ENCODE measurements at places on chromosomes 12 and 14.

DNA sequence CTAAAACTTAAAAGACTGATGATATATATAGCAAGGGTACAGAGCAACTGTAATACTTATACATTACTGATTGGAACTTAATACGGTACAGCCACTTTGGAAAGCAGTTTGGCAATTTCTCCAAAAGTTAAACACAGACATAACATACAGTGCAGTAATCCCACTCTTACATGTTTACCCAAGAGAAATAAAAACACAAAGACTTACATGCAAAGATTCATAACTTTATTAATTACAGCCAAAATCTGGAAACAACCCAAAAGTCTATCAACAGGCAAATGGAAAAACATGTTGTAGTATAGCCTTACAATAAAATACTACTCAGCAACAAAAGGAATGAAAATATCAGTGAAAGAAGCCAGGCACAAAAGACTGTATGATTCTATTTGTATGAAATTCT lies 84.6 kb downstream of the GARIN6 start:
- no peak for DNase-seq

GRCh38 chr14:46248001-46248630 lies 403.5 kb downstream of the RPL10L start:
- DNase-seq, result no peak

DNA sequence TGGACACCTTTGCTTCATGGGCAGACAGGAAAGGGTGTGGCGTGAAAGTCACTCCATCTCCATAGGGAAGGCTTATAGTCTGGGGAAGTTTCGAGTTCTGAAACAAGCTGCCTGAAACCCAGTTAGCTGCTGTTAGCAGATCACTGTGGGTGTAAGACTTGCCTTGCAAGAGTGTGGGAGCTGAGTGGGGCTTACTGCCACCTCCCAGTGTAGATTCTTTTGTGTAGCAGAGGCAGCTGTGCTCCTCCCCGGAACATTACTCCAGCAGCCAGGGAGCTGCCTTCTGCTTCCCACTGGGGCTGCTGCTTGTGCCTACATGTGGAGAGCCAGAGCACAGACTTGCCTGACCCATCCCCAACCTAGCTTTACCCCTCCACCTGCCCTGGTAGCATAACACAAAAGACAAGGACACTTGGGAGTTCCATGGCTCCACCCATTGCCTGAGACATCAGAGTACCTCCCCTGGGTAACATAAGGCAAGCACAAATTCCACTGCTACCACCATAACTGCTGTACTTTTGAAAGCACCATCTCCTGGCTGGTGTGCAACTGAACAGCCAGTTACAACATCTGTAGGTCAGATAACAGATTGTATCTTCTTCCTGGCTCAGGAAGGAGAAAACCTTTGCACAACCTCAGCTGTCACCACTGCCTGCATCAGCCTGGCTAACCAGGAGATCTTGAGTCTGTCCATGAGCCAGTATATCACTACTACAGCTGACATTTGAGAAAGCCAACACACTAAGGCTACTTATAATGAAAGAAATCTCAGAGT lies 69.5 kb downstream of the ADAMTS20 start:
- no peak for DNase-seq

GRCh38 chr14:99436247-99437180 lies 44.1 kb downstream of the SETD3 start:
- no peak for DNase-seq

DNA sequence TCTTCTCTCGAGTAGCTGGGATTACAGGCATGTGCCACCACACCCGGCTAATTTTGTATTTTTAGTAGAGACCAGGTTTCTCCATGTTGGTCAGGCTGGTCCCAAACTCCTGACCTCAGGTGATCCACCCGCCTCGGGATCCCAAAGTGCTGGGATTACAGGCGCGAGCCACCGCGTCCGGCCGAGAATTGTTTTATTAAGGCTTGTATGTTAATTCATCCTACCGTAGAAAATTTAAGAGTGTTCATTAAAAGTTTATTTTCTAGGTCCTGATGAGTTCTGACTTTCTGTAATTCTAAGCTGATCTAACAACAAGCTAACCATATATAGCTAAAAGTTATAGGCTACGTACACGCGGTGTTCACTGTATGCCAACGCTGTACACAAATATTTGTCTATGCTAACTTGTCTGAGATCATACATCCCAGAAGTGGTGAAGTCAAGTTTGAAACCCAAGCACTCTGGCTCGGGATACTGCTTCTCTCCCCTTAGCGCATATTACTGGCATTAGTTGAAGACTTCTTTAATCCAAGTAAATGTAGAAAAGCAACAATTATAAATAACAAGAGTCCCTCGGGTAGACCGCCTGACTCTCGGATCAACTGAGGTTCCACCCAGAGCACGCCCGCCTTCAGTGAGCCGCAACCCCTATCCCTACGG lies 570 bp upstream of the MRPS35 start:
- no peak for DNase-seq

DNA sequence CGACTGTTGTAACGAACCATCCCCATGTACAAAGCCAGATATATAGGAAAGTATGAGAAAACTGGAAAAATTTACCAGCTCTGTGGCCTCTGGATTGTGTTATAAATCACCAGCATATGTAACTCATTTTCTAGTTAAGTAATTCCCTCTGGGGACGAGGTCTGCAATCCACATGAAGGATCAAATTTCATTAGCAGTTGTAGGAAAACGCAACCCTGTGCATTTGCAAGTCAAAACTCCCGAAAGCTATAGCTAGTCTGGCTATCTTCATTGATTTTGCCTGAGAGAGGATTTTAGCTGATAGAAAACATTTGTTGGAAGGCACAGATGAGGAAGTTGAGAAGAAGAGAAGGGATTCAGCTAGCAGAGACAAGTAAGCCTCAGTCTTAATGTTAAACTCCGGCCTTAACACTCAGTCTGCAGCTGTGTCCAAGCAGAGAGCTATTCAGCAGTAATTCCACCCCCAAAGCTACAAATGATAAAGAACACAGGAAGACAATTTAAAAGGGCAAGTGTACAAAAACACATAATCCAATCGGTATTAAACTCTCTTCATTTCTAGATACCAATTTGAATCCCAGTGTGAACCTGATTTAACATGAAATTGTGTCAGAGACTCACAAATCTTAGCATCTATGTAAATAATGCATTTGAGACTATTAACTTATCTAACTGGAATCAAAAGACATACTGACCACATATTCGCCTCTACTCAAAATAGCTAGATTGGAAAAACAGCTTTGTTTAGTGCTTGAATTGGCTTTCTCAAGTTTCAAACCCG lies 54.2 kb upstream of the CERS5 start:
- no peak for DNase-seq

DNA sequence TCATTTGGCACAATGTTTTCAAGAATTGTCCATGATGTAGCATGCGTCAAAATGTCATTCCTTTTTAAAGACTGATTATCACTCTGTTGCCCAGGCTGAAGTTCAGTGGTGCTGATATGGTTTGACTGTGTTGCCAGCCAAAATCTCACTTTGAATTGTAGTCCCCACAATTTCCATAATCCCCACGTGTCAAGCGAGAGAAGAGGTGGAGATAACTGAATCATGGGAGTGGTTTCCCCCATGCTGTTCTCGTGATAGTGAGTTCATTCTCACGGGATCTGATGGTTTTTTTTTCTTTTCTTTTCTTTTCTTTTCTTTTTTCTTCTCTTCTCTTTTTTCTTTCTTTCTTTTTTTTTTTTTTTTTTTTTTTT lies 21.8 kb upstream of the LRRK2 start:
- no peak for DNase-seq

DNA sequence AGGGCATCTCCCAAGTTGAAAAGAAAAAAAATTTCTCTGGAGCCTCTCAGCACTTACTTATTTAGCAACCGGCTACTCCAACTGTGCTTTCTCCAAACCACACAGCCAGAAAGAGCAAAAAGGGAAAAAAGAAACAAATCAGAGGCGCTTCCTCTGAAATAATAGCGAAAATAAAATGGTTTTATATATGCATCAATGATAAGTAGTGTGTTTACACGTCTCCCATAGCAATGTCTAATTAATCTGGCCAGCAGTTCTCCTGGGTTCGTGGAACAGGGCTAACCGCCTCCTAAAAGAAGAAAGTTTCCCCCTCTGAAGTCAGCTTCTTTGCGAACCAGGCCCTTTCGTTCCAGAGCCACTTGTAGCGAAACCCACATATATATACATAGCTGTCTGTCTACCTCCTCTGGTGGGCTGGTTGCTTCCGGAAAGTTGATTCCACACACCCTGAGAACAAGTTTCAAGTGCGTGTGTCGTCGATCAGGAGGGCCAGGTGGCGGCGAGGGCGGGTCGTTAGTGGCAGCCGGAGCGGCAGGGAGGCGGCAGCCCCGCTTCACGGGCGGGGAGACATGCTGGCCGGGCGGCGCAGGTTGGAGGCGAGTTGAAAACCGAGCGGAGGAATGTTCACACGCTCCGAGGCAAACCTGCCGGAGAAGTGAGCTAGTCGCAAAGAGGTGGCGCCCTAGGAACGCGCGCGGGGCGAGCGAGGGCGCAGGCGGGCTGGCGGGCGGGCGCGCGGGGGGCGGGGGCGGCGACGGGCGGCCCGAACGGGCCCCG lies 2.7 kb downstream of the PTHLH start:
- peak; percentile 79 for DNase-seq

DNA sequence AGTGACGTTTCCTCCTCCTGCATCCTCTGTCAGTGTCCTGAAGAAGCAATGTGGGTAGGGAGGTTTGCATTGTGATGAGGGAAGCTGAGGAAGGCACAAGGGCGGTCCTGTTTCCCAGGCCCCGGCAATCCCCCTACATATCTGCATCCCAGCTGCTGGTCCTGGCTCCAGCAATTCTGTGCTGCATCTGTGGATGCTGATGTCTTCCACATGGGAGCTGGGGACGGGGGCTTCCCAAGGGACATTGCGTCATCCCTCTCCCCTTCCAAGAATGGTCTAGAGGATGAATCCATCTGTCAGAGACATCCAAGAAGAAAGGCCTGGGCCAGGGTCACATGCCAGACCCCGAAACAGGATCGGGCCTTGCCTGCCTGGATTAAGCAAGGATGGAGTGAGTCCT lies 52.1 kb downstream of the TSPAN11 start:
- DNase-seq, result no peak

DNA sequence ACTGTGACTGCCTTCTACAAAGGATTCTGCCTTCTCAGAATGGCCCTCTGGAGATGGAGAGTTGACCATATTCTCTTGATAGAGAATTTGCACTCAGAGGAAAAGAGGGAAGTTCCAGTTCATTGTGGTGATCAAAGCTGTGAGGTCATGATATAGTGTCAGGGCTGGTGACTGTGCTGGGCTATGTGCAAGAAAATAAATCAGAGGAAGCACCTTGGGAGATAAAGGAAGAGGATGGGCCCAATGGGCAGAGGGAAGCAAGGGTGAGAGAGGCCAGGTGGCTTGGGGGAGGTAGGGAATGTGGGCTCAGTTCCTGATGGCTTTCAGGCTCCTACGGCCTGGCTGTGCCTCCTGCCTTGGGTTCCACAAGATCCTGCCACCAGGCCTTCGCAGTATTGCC lies 145.8 kb downstream of the SLC8A3 start:
- no peak for DNase-seq

DNA sequence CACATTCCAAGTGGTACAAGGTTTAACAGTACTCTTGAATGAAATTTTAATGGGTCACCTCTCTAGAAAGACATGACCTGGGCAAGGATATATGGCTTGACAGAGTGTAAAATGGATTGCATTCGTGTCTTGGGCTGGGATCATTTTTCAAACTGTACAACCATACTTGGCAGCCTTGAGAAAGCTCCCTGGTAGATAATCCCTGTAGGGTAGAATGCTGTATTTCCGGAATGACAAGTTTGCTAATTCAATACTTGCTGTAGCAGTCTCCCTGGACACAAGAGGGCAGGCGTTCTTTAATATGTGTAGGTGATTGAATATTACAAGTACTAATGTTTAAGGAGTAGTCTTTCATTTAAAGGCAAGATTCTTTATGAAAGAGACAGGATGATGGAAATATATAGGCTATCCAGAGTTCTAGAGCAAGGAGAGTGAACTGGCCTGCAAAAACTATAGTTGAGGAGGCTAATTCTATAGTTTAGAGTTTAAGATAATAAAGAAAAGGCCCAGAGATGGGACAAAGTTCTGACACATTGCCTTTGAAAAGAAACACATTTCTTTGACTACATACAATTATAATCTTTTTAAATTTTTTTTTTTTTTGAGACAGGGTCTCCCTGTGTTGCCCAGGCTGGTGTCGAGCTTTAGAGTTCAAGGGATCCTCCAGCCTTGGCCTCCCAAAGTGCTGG lies 53.4 kb downstream of the PLBD1 start:
- peak; percentile 50 for DNase-seq

- DNase-seq, result no peak
Measured at GRCh38 chr12:39595928-39596327, 23.7 kb downstream of the ABCD2 start.

- no peak for DNase-seq
Measured at GRCh38 chr12:52857500-52857899, 8.7 kb upstream of the KRT78 start.

Measured in ELF-1 (cell line).